NCI-H1105 (cell line): ENCODE measurements at places on chromosomes 6 and 20.
A peak's percentile ranks its signal among the peaks of the same experiment; 100 is the strongest.

- no peak for DNase-seq
Measured at GRCh38 chr20:46031014-46031569, 2.1 kb downstream of the SLC12A5 start.

DNA sequence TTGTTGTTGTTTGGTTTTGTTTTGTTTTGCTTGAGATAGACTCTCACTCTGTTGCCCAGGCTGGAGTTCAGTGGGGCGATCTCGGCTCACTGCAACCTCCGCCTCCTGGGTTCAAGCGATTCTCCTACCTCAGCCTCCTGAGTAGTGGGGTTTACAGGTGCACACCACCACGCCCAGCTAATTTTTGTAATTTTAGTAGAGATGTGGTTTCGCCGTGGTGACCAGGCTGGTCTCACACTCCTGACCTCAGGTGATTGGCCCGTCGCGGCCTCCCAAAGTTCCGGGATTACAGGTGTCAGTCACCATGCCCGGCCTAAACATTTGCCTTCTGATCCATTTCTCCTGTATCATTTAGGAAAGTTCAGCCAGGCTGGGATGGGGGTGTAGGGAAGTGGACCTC lies 17.7 kb downstream of the DUSP22 start:
- DNase-seq: no peak

DNA sequence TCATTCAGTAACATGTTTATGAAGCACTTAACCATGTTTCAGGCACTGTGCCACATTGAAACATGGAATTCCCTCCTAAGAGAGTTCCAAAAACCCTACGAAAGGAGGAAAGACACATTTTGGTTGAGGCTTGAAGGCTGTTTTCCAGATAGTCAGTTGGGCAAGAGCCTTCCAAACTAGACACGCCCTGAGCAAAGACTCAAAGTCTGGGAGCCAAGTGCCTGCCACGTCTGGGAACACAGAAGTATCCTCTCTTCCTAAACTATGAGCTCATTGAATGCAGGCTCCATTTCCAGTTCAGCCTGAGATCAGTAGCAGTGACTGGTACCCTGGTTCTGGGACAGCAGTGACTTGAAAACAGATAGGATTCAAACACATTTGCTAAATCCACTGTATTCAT lies 74.5 kb upstream of the FAM8A1 start:
- DNase-seq: no peak

DNA sequence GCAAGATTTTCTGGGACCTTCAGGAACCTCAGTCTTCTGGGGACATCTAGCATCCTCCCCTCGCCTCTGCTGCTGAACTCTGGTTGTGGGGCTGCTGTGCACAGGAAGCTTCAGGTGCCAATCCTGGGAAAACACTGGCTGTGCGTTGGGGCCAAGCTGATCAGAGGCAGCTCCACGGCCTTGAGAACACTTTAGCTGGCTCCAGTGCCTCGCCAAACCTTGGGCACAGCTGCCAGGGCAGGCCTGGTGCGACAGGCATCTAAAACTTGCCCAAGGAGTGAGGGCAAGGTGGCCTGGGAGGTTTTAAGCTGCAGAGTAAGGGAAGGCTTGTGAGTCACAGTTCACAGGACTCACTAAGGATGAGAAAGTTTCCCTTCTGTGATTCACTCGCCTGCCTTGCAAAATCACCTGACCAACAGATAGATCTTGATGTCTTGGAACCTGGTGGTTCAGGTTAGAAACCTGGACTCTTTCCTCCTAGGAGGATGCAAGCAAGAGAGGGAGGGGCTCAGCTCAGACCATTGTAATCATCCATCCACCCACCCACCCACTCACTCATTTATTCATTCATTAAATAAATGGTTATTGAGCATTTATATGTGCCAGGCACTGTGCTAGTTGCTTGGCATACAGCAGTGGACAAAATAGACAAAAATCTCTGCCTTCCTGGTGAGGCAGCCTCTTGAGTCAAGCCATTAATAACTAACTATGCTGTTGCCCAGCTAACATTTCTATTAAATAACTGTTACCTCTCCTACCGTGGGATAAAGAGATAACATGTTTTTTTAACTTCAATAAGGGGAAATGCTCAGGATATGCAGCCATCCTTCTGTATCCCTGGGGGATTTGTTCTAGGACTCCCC lies 2.5 kb upstream of the SPATS1 start:
- no peak for DNase-seq

GRCh38 chr6:74447013-74447412 lies 751.0 kb downstream of the CD109 start:
- no peak for DNase-seq

- no peak for DNase-seq
Measured at GRCh38 chr20:3383878-3384495, 23.5 kb downstream of the DNAAF9 start.

- no peak for DNase-seq
Measured at GRCh38 chr20:41786158-41786557, 168.0 kb upstream of the CHD6 start.

GRCh38 chr20:51486197-51487005 lies 56.1 kb downstream of the NFATC2 start:
- DNase-seq: no peak

- DNase-seq: no peak
Measured at GRCh38 chr20:45247865-45248264, 6.5 kb downstream of the SLPI start.

- DNase-seq: no peak
Measured at GRCh38 chr6:74100719-74101287, 404.8 kb downstream of the CD109 start.

GRCh38 chr6:138795809-138796603 lies at the start of gene ECT2L:
Gene ECT2L (plus strand): TSS chr6:138796087. CDS start chr6:138813275, 17,188 bp downstream.
- DNase-seq: peak; percentile 59

- DNase-seq: no peak
Measured at GRCh38 chr6:134358320-134358719, 40.4 kb upstream of the SGK1 start.

DNA sequence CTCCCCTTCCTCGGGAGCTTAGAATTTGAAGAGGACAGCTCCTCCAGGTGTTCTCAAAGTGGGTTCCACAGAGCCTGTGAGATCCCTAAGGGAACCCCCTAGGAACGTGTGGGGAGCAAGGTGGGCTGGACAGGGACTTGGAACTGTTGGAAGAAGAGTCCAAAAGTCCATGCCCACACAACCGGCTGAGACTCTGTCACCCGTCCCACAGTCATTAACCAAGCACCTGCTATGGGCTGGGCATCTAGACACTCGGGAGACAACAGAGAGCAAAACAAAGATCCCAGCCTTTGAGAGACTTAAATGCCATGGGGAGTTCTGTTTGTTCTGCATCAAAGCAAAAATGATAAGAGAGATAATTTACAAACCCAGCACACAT lies 51.9 kb upstream of the SAYSD1 start:
- no peak for DNase-seq
